Stimulated activated CD8-positive, alpha-beta memory T cell treated with anti-CD3 and anti-CD28 coated beads, Interleukin-15, amount 100 ng/mL, for 48 hours (primary cell): ENCODE measurements at places on chromosomes 7 and 10.

DNA sequence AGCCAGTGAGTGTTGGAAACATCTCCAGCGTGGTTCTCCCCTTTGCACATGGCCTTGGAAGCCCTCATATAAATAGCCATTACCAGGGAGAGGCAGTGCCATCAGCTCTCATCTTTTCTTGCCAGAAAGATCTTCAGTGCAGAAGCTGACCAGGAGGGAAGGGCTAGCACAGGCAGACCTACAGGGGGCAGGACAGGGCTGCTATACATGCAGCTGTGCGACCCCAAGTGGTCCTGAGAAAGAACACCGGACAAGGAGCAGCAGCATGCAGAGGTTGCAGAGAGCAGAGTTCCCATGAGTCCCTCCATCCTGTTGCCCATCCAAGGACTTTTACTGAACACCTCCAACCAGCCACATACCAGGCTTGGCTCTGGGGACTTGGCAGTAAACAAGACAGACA, 17.1 kb downstream of the GRID1 start:
- DNase-seq, result no peak

DNA sequence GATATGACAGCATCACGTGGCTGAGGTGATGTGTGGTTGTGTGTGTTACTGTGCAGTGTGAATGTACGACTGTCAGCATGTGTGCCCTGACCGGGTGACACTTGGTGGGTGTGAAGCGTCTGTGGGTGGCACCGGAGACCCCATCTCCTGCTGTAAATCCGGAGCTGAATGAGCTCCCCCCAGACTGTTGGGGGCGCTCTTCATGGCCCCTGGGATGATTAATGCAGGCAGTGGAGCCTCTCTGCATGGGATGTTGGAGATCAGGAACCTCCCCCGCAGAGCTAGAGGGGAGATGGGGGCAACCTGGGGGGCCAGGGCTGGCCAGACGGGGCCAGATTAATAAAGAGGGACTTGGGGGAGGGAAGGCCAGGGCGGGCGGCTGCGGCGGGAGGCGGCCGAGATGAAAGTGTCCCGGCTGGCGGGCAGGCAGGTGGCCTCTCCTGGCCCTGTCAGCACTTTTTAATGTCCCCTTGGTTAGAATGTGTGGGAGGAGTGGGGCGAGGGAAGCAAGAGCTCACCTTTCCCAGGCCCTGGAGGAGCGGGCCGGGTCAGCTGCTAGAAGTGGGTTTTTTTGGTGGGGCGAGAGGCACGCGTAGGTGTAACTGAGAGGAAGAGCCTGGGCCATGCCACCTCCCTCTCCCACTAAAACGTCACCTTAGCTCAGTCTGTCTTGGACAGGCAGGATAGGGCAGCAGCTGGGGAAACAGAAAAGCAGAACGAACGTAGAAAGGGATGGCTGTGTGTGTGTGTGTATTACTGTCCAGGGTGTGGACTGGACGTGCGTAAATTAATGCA, 34.1 kb downstream of the HIF1AN start:
- DNase-seq, result no peak

GRCh38 chr10:79331709-79332108, 15.6 kb upstream of the PPIF start:
- peak; percentile 82 for DNase-seq

- no peak for DNase-seq
Measured at GRCh38 chr10:15462253-15462897, 91.3 kb upstream of the FAM171A1 start.

DNA sequence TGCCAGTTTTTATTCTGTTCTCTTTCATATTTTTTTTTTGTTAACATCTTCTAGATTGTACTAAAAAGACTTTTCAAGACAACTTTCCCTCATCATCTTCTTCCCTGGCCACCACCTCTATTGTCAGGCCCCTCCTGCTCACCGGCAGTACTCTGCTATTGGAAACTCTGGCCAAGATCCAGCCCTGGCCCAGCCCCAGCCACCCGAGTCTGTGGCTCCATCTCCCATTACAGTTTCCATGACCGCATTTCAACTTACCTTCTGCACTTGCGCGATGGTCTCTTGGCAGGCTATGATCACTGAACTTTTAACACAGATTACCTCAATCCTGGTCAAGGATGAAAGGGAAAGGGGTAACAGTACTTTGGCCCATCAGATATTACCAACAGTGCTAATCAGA, 137.7 kb upstream of the POM121L12 start:
- no peak for DNase-seq

DNA sequence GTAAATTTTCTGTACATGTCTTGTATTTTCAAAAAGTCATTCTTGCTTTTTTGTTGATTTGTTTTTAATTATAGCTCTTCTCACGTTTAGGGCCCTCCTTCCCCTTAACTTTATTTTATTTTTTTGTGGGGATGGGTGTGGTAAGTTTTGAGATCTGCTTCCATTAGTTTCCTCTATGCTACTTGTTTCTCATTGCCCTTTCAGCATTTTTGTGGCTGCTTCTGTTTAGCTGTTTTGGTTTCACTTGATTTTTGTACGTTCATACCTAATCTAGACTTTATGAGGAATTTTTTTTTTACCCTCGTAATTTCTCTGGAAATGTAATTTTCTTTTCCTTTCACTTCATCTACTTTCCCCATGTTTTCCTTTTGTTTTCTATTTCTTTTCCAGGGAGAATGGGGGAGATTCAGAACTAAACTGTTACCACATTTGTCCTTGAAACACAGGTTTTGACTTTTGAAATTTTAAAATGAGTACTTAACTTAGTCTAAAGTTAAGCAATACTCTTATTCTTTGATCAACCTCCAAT, 80.8 kb downstream of the ATRNL1 start:
- DNase-seq, result no peak

DNA sequence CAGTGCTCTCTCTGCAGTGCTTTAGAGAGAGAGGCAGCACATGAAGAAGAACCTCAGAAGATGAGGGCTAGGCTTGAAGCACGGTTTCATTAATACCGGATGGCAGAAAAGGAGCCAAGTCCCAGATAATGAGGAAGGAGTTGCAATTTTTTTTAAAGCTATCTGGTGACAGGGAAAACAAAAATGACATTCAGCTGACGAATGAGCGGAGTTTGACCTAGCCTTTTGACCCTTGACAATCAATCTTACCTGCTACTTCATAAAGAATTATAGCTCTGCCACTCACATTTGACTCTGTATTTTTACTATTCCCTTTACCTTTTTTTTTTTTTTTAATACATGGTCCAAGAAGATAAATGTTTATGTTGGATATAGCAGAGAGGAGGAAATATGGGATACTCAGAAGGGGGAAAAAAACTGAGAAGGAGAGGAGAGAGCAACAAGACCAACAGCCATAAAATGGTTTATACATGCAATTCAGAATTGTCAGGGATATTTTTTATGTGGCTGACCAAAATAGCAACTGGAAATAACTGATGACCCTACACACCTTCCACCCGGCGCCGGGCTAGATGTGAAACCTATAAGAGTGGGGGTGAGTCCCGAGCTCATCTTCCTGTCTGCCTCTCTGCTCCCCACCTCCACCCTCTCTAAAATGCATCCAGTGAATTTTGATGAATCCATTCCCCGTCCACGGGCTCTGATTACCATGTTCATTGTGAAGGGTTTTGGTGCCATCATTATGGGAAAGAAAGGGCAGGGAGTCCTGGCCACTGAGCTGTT, 274.4 kb upstream of the YAE1 start:
- DNase-seq, result no peak

DNA sequence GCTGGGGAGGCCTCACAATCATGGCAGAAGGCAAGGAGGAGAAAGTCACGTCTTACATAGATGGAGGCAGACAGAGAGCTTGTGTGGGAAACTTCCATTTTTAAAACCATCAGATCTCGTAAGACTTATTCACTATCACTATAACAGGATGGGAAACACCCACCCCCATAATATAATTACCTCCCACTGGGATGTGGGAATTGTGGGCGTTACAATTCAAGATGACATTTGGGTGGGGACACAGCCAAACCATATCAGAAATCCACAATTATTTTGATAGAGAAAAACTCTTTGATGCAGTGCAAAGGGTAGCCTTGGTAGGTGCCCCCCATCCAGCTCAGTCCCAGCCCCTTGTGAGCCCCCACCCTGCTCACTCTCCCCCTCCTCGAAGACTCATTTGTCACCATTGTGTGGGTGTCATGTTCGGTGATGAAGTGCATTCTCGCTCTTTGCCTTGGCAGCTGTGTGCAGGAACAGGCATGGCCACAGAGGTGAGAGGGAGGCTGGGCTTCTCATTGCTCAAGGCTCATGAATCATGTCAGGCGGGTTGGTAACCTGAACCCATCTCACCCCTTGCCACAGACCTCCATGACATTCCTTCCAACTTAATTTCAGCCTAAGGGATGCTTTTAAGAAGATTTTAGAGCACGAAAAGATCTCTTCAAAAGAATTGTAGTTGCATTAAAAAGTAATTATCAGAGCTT, 75.9 kb downstream of the BUB3 start:
- no peak for DNase-seq

GRCh38 chr10:118710487-118710886, 44.3 kb downstream of the CACUL1 start:
- no peak for DNase-seq

DNA sequence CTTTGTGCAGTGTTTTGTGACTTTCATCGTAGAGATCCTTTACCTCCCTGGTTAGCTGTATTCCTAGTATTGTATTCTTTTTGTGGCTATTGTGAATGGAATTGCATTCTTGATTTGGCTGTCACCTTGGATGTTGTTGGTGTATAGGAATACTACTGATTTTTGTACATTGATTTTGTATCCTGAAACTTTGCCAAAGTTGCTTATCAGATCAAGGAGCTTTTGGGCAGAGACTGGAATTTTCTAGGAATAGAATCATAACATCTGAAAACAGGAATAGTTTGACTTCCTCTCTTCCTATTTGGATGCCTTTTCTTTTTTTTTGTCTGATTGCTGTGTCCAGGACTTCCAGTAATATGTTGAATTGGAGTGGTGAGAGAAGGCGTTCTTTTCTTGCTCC, 283.8 kb upstream of the LRGUK start:
- no peak for DNase-seq

- DNase-seq, result no peak
Measured at GRCh38 chr10:62430881-62431280, 56.7 kb downstream of the ZNF365 start.

GRCh38 chr7:151432658-151433521, 7.1 kb downstream of the CRYGN start:
- DNase-seq, result no peak

- DNase-seq, result no peak
Measured at GRCh38 chr10:21976739-21977138, 26.8 kb downstream of the DNAJC1 start.

GRCh38 chr7:78173666-78174065, 375.1 kb downstream of the PHTF2 start:
- no peak for DNase-seq

- DNase-seq, result no peak
Measured at GRCh38 chr7:26842897-26843296, 21.5 kb downstream of the SKAP2 start.

GRCh38 chr7:92714767-92715166, 121.6 kb downstream of the CDK6 start:
- DNase-seq, result no peak

DNA sequence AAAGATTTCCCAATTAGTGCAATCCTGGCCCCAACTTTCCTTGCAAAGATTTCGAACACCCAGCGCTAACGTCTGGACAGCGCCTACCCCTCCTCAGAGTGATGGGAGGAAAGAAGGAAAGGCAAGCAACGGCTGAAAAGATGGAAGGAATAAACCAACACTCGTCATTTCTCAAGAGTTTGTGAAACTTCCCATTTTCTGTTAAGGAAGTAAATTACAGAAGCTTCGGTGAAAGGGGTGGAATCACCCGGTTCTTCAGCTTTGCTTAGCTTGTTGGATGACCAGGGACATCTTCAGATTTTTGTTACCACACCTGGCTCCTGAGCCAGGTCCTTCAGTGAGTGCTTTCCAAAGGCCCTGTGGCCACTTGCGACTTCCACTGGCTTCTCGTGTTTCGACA, 313.1 kb downstream of the SKIDA1 start:
- no peak for DNase-seq

GRCh38 chr10:130394832-130395231, 258.6 kb downstream of the GLRX3 start:
- no peak for DNase-seq

DNA sequence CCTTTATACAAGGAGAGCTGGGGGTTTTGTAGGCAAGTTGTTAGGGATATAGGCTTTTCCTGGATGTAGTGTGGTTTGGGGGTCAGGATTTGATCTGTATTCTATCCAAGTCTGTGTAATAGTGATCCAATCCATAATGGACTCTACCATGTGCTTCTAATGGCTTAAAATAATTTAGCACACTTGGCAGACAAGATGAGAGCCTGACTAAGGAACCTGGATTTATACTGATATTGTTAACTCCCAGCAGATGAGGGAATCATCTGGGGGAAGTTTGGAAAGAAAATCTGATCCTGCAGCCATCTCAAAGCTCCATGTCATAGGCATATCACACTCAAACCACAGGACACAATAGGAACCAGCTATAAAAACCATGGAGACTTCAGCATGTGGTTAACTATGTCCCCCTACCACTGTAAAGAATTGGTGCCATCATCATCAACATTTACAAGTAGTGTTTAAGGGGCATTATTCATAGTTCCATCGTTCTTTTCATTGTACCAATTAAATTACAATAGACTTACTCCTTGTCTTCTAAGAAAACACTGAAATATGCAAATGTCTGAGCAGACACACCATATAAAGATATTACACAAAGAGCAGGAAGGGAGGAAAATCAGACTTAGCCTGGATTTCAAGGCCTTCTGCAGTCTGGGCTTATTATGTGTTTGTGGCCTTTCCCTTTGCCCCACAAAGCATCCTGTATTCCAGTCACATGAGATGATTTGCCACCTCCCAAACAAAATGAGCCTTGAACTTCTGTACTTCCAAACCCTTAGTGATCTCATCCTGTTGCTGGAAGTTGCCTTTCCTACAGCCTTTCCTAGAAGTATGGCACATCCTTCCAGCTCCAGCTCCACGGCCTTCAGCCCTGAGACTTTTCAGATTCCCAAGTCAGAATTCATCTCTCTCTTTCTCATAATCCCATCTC, 22.5 kb upstream of the HPS1 start:
- no peak for DNase-seq

DNA sequence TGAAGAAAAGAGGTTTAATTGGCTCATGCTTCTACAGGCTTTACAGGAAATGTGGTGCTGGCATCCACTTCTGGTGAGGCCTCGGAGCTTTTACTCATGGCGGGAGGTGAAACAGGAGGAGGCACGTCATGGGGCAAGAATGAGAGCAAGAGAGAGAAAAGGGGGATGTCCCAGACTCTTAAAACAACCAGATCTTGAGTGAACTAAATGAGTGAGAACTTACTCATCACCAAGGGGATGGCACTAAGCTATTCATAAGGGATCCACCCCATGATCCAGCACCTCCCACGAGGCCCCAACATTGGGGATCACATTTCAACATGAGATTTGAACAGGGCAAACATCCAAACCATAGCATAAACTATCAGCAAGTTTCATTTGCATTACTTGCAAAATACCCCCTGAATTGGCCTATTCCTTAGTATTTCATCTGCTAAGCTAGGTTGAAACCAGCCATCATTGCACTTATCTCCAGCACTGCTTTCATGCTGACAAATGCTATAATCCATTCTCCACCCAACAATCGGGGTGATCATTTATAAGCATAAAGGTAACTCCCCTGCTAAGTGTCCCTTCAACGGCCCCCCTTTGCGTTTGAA, 179.0 kb downstream of the NOC3L start:
- DNase-seq, result peak; percentile 15
